Activated CD4-positive, alpha-beta T cell treated with anti-CD3 and anti-CD28 coated beads, Interleukin-2, amount 50 U/mL, for 48 hours (primary cell): ENCODE measurements at places on chromosomes 4 and X.

DNA sequence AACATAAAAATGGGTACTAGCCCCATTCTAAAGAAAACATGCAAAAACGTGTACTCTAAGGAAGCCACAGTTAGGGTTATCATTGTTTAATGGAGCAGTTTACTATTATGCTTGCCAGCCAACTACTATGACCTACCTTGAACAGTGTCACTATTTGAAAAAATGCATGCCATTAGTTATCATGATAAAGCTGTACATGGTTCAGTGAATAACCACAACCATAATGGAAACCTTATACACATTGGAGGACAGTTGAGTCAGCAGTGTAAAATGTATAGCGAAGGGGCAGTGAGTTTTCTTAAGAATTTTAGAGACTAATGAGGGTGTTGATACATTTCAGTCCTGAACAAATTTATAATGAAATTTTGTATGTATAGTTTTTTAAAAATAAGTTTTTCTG is 381.9 kb downstream of the GRXCR1 start:
- no peak for DNase-seq

- DNase-seq, result no peak
These were observed 38.1 kb downstream of the FRG2 start for GRCh38 chr4:189988877-189989431.

GRCh38 chrX:16771483-16772398 is 14.5 kb upstream of the TXLNG start:
- DNase-seq, result no peak

DNA sequence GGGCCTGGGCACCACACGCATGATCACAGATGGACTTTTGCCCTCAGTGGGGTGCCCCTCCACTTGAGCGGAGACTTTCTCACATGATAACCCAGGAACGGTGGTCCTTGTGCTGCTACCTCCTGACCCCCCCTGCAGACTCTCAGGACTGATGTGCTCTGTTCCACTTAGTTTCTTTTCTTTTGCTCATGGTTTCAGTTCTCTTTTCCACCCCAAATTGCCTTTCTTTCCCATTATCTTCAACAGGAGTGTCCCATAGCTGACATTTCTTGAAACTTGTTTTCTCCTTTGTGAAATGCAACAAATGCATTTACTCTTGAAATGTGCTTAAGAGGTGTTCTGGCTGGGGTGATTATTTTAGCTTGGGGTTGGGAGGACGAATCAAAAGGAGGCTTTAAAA is 9.0 kb downstream of the MPC1L start:
- DNase-seq, result no peak

GRCh38 chr4:48329193-48329592 is 12.1 kb upstream of the SLAIN2 start:
- DNase-seq, result no peak
